Stimulated activated CD8-positive, alpha-beta memory T cell treated with anti-CD3 and anti-CD28 coated beads, Interleukin-15, amount 100 ng/mL, for 1 hour (primary cell): ENCODE measurements at places on chromosomes 2 and 18.

DNA sequence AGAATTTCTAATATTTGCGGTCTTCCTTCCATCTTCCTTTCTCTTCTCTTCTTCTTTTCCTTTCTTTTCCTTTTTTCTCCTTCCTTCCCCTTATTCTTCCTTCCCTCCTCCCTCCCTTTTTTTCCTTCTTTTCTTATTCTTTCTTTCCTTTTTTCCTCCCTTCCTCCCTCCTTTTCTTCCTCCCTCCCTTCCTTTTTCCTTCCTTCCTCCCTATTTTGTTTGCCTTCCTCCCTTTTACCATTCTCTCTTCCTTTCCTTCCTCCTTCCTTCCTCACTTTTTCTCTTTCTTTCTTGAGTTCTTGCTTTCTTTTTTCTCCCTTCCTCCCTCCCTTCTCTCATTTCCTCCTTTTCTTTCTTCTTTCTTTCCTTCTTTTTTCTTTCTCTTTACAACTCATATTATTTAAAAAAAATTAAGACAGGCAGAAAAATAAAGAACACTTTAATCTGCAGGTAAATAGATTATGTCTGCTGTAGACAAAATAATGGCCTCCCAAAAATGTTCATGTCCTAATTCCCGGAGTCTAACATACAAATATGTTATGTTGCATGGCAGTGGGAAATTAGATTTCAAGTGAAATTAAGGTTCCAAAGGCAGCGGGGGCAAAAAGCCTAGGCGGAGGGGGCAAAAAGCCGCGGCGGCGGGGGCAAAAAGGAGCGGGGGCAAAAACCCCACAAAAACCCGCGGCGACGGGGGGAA lies 152.4 kb downstream of the ANKRD30BL start:
- no peak for DNase-seq

- no peak for DNase-seq
Observed at GRCh38 chr2:27627963-27628766, 647 bp downstream of the CCDC121 start.

GRCh38 chr18:40371673-40372072 lies 1583.4 kb upstream of the PIK3C3 start:
- DNase-seq, result no peak

GRCh38 chr2:207385903-207386302 lies 143.9 kb upstream of the CREB1 start:
- DNase-seq, result no peak
